SW480 (cell line): ENCODE measurements at places on chromosomes 7 and 10.
A peak's percentile ranks its signal among the peaks of the same experiment; 100 is the strongest.

GRCh38 chr7:14196555-14196954, 207.1 kb upstream of the ETV1 start:
- DNase-seq, result no peak

DNA sequence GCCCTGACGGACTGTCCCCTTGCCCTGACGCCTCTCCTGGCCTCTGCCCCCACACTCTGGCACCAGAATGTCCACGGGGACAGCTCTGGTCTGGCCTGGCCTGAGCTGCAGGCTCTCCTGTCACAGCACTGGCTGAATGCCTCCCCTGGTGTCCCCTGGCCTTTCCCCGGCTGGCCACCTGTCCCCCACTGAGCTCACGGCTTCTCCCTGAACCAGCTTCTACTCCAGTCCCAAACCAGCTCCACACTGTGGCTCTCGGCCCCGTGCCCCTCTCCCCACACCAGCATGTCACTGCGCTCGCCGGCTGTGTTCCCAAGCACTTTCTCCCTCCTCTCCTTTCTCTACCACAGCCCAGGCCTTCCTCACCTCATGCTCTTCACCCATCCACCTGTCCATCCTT, 386.4 kb downstream of the DNAJB6 start:
- DNase-seq, result no peak

GRCh38 chr10:30398193-30398592, 35.8 kb upstream of the MAP3K8 start:
- DNase-seq, result no peak

DNA sequence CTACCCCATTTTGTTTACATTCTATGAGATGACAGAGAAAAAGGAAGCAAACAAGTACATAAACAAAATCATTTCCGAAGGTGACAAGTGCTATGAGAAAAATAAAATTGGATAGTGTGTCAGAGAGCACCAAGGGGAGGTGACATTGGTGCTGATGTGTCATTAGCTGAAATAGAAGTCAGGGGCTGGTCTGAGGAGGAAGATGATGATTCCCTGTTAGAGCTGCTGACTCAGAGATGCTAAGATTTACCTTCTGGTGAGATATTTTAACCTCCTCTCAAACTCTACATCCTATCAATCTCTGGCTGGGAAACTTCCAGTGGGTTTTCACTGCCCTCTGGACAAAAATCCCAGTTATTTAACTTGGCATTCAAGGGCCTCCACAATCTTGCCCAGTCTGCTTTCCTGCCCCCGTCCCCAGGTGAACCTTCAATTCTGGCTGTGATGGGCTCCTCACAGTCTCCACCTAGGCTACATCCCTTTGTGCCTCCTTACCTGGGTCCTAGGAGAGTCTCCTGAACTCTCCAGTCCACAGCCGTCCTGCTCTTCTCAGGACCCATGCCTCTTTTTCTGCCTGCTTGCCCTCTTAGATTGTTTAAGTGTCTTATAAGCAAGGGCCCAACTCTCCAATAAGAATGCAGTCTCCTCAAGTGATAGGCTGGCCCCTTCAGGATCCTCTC, 26.6 kb downstream of the DUSP5 start:
- DNase-seq, result no peak

GRCh38 chr10:121854809-121855445, 72.9 kb downstream of the ATE1 start:
- DNase-seq, result no peak

- no peak for DNase-seq
Measured at GRCh38 chr10:17993361-17993760, 41.6 kb downstream of the SLC39A12 start.

DNA sequence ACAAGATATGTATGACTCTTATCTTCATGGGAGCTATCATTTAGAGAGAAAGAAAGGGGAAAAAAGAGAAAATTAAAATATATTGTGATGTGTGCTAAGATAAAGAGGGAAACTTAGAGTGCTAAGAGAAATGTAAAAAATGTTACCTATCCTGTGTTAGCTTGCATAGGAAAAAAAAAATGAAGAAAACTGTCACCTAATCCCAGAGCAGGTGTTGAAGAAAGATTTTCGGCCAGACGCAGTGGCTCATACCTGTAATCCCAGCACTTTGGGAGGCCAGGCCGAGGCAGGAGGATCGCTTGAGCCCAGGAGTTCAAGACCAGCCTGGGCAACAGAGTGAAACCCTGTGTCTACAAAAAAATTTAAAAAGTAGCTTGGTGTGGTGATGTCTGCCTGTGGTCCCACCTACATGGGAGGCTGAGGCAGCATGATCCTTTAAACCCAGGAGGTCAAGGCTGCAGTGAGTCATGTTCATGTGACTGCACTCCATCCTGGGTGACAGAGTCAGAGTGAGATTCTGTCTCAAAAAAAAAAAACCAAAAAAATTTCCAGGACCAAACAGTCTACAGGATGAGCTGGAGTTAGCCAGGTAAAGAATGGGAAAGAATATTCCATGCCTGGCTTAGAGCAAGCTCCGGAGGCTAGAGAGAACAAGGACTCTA, 2.4 kb upstream of the MKLN1 start:
- DNase-seq, result no peak

- DNase-seq, result peak; percentile 21
Measured at GRCh38 chr10:125038637-125039036, 96.7 kb downstream of the ZRANB1 start.

DNA sequence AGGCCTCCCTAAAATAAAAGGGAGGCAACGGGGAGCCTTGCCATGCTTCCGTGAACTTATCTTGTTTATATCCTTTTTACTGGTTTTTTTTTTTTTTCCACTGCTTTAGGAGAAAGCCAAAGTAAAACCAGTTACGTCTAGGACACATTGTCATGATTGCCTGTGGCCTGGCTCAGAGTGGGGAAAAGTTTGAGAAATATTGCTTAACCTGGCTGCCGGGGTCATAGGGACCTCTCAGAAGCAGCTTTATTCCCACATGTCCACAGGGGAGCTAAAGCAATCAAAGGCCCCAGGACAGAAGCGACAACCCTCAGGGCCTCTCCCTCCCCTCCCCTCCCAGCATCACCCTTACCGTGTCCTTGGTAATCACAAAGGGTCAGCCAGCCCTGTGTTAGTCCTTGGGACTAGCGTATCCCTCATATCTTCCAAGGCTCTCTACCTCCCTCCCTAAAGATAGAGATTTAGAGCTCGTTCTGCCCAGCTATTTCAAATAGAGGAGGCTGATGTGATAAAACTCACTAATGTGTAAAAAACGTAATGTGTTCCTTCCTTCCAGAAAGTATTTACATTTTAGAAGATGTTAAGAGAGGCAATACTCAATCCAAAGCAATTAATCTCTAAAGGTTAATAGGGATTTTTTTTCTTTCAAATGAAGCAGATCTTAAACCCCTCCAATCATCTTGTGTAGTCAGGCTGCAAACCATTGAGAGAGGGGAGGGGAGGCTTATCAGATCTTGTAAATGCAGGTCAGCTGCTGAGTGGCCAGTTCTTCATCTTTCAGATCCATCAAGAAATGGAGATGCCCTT, 64.8 kb upstream of the PRKAR2B start:
- DNase-seq, result no peak

DNA sequence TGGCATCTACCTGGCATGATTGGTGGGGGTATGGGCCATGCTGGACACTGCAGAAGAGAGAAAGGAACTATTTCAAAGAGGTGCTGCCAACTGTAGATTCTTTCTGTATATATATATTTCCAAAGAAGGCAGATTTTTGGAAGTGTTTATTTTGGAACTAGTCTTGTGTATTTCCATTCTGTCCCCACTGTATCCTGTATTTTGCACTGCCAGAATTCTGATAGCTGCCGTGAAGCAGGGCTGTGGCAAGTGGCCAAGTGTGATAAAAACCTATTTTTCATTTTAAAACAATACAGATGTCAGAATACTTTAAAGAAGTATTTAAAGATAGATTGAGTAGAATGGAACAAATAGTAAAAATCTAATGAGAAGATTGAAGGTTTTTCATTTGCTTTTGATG, 17.1 kb downstream of the MCU start:
- DNase-seq, result no peak

DNA sequence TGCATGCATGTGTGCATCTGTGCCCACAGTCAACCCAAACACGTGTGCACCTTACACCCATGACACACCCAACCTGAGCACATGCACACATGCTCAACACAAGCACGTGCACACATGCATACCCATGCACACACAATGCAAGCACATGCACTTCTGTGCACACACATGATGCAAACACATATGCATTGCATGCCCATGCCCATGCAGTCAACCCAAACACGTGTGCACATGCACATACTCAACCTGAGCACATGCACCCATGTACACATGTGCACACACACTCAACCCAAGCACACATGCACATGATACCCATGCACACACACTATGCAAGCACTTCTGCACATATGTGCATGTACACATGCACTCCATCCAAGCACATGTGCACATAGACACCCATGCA, 84.5 kb upstream of the FAM20C start:
- DNase-seq, result no peak

DNA sequence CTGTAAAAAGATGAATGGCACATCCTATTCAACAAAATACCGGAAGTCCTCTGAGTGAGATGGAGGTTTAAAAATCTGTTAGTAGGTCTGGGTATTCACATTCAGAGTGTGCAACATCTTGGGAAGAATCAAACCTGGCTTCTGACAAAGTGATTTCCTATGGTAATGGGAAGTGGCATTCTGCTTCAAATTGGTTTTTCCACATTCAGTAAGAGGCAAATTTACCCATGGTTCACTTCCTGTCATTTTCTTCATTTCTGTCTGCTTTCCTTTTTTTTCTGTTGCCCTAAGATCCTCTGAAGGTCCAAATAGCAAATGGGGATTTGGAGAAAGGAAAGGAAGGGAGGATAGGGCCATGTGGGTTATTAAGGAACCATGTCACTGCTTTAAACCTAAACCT, 218.3 kb downstream of the DOCK4 start:
- DNase-seq, result no peak

- no peak for DNase-seq
Measured at GRCh38 chr10:1228467-1228975, 172.3 kb downstream of the WDR37 start.

DNA sequence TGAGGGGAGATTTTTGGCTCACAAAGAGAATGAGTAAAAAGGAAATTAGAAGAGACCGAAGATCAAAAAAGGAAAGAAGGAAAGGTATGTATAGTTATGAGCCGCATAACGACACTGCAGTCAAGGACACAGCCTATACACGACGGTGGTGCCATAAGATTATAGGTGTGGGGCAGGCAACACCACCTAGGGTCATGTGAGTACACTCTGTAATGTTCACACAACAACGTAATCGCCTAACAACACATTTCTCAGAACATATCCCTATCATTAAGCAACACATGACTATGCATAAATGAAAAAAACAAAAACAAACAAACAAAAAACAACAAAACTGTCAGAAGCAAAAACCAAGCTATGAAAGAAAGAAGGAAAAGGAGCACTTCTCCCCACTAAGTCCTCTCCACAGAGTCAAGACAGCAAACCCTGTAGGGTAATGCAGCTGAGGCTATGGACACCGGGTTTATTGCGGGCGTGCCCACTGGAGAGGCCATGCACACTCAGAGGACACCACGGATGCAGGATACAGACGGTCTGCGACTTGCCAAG, 45.1 kb downstream of the PIP4K2A start:
- no peak for DNase-seq

DNA sequence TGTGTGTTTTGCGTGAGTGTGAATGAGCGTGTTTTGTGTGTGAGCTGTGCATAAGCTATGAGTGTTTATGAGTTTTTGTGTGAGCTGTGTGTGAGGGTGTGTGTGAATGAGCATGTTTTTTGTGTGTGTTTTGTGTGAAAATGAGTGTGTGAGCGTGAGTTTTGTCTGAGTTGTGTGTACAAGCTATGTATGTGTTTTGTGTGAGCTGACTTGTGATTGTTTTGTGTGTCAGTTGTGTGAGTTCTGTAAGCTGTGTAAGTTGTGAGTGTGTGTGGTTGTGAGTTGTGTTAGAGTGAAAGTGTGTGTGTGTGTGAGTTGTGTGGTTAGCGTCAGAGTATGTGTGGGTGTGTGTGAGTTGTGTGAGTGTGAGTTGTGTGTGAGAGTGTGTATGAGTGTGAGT, 343.2 kb downstream of the PTPRN2 start:
- no peak for DNase-seq

GRCh38 chr7:47295606-47296005, 286.3 kb downstream of the TNS3 start:
- no peak for DNase-seq

GRCh38 chr10:5184987-5185775, at the start of gene AKR1C8:
Gene AKR1C8 (minus strand): TSS chr10:5185150. CDS start chr10:5185104, 46 bp downstream.
- no peak for DNase-seq

GRCh38 chr7:1749351-1749863, 79.3 kb downstream of the ELFN1 start:
- DNase-seq, result no peak

GRCh38 chr7:30977896-30978564, 14.3 kb downstream of the GHRHR start:
- peak; percentile 60 for DNase-seq

- DNase-seq, result no peak
Measured at GRCh38 chr7:129550693-129551360, 48.5 kb downstream of the SMKR1 start.

- no peak for DNase-seq
Measured at GRCh38 chr10:3142146-3142875, 30.3 kb downstream of the PITRM1 start.

- no peak for DNase-seq
Measured at GRCh38 chr10:27724287-27724686, 21.3 kb downstream of the MKX start.

DNA sequence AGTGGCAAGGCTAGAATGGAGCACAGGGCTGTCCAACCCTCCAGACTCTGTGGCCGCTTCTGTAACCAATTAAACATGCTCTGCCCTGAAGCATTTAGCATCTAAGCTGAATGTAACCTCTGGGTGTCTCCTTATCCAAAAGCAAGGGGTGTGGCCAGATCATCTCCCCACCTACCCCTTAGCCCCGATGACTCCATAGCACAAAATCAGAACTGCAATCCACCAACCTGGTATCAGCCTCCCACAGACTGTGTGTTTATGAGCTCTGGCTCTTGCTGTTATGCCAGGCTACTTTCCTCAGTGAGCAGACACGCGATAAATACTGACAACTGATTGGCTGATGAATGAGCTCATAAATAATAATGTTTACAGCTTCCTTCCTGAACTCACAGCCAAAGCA, 3.2 kb downstream of the FRMD4A start:
- no peak for DNase-seq

GRCh38 chr10:30868611-30869010, 163.1 kb downstream of the ZNF438 start:
- no peak for DNase-seq

DNA sequence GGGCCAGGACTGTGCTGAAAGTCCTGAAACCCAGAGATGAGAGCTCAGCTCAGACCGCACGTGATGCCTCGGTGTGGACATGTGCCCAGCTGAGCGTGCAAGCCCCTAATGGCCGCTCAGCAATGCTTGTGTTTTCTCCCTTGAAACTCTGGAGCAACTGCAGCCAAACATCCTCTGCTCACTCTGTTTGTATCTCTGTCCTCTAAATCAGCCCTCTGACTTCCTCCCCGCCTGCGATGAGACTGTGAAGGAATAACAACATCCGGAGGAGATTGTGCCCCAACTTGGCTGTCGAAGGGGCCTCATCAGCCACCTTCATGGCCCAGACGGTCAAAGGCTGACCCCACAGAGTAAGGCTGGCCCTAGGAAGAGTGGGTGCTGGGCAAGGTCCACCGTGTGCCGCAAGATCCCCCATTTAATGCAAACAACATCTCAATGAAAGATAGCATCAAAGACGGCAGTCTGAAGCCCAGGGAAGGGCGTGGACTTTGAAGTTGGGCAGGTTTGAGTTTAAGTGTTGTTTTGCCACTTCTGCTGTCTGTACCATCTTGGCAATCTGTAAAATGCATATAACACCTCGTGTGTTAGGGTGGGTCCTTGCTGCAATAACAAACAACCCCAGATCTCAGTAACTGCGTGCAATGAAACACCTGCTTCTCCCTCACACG, 39.9 kb downstream of the CALML3 start:
- DNase-seq, result no peak
